HuH-7 (cell line): ENCODE measurements at places on chromosomes 7 and 10.

GRCh38 chr10:43739161-43739560 is 90.5 kb upstream of the ZNF32 start:
- no peak for DNase-seq

- DNase-seq: peak; percentile 70
Measured at GRCh38 chr7:66502230-66503035, 126.2 kb upstream of the KCTD7 start.

DNA sequence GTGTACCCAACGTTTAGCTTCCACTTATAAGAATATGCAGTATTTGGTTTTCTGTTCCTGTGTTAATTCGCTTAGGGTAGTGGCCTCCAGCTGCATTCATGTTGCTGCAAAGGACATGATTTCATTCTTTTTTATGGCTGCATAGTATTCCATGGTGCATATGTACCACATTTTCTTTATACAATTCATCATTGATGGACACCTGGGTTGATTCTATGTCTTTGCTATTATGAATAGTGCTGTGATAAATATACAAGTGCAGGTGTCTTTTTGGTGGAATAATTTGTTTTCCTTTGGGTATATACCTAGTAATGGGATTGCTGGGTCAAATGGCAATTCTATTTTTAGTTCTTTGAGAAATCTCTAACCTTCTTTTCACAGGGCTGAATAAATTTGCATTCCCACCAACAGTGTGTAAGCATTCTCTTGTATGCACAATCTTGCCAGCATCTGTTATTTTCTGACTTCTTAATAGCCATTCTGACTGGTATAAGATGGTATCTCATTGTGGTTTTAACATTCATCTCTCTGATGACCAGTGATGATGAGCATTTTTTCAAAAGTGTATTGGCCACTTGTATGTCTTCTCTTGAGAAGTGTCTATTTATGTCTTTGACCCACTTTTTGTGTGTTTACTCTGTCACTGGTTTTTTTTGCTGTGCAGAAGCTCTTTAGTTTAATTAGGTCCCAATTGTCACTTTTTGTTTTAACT is 72.5 kb upstream of the CC2D2B start:
- DNase-seq: no peak

DNA sequence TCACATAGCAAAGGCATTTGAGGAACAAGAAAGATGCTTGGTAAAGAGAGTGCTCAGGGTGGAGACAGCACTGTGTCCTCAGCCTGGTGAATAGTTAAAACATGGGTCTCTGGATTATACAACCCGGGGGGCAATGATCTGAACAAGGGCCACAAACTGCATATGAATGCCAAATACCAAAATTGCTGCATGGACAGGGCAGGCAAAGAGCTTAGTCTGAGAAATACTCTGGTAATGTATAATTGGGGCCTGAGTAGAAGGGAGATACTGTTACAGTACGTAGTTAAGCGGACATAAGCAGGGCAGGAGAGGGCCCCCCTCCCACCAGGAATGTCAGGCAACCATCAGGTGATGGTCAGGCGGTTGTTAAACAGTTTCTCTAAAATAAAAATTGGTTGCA is 99.3 kb upstream of the CDK1 start:
- no peak for DNase-seq

DNA sequence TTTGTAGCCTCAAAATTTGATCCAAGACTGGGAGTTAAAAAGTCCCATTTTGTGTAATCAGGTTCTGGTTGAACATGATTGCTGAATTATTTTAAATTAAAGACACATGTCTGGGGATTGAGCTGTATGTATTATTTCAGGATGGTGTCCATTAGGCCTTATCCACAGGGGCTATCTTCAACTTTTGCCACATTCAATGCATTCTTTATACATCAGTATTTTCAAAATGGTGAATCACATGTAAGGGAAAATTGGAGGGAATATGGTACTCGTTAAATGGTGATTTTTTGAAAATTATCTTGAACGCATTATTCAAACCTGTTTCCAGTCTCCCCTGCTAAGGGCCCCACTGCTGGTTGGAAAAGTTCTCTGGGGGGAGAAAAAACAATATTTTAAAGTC is 367.7 kb upstream of the NPVF start:
- no peak for DNase-seq
